ACHN (cell line): ENCODE measurements at places on chromosomes 6 and 20.

- no peak for DNase-seq
These were observed 203.4 kb upstream of the RIN2 start for GRCh38 chr20:19554666-19555065.

GRCh38 chr20:48750941-48751635 is 76.7 kb downstream of the PREX1 start:
- DNase-seq, result no peak

DNA sequence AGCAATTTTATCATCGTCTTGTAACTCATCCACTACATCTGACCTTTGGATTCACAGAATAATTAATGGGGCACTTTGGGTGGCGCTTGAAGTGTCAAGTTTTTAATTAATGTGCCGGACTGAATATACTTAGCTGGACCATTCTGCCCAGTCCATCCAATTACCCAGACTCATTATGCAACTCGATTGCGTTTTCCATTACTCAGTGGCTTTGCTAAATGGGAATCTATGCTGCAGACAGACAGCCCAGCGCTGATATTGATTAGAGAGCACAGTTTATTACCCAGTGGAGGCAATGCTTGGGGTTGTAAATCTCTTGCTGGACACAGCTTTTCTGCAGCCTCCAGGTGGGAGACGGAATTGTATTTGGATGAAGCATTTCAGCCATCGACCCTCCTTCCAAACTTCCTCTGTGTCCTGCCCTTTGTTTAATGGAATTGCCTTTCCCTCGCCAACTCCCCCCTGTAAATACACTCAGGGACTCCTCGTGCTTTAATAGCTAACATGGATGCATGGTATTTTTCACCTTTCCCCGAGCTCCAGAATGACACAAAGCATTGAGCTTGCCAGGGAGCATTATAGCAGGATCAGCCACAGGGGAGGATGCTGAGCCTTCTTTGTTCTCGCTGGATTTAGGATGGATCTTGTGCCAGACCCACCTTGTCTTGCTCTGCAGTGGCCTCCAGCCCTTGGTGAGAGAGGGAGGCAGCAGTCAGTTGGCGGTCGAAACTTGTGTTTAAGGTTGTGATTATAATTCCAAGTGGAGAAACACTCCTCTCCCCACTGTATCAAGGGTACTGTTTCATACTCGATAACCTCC is 59.7 kb downstream of the EDN3 start:
- DNase-seq, result no peak

GRCh38 chr6:151014404-151015100 is 149.1 kb downstream of the MTHFD1L start:
- peak; percentile 60 for DNase-seq

DNA sequence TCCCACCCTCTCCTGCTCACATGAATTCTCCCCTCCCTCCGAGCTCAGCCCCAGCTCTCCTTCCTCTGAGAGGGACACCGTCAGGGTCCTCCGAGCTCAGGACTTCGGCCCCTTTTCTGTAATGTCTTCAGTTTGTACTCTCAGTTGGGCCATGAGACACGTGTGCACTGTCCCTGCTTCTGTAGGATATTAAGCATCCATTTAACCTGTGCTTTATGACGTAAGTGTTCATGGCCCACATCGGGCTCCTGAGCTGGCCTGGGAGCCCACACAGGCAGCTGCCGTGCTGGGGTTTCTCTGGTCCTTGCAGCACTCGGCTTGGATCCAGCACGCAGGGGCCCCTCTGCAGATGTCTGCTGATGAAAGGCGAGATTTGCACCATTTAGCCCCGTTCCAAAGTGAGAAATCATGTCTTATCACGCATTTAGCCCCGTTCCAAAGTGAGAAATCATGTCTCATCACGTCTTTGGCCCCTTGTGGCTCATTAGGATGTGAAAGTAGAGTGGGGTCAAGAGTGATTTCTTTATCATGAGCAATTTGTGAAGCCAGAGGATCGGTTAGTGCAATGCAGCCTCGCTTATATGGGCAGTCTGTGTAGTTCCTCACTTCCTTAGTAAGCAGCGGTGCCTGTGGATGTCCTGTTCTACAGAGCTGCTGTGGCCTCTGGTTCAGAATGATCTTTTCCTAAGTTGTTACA is 25.3 kb downstream of the DUSP22 start:
- no peak for DNase-seq

DNA sequence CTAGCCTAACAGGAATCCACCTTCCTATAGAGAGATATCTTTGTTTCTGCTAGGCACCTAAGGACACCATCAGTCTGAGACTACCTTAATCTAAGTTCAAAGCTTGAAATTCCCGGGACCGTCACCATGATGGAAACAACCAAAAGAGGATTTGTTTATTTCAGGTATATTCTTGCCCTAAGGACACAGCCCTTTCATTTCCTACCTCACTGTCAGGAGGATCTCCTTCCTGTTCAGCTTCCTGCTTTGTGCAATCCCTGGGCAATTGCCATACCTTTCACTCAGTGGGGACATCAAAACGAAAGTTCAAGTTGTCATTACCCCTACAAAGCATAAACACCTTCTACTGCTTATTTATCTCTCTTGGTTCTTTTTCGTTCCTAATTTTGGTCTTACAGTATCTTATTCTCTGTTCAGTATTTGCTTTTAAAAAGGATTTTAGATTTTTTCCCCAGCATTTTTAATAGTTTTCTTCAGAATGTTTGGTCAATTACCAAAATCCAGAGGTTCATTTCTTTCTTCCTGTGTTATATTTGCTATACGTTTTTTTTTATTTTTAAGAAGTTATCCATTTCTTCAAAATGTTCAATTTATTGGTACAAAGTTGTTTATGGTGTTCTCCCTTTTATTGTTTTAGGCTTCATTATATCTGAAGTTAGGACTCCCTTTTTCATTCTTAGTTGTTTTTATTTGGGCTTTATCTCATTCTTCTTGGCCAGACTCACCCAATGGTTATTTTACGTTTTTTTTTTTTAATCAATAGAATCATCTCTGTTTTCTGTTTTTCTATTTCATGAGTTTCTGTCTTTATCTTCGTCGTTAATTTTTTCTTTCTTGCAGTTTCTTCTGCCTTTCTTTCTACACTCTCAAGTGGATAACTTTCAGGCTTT is 13.0 kb upstream of the TBPL1 start:
- no peak for DNase-seq

DNA sequence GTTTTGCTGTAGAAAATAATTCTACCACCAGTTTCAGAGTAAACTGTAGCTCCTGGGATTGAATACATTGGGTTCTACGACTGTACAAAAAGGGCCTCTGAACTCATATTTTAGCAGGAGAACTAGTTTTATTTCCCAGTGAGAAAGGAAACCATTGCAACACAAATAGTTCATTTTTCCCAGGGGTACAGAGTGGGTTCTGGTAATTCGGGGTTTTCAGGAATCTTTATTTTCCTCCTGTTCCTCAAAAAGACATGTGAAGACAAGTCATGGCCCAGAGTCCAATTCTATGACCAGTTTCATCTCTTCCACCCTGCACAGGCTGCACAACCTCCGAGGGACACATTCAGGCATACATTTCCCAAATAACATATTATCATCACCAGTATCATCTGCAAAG is 222.1 kb downstream of the HIVEP2 start:
- DNase-seq, result no peak

DNA sequence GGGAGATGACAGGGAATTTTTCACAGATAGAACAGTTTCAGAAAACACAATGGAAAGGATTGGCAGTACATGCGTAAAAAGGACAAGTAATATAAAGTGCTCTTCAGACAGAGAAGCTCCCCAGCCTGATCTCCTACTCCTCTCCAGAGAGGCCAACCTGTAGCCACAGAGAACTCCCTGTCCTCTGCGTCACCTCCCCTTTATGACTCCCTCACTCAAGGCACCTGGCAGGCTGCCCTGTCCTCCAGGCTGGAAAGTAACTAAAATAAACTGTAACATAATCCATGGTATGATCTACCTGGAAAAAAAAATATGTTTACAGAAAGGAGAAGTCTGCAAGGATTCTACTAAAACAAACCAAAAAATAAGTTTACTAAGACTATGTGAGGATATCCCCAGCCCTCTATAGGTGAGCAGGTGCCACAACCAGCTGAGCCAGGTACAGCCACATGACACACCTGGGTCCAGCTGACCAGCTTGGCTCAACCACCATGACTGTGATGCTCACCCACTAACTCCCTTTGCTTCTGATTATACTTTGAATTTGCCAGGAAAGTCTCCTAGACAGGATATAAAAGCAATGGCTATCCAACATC is 29.2 kb downstream of the MBOAT1 start:
- no peak for DNase-seq

GRCh38 chr6:111485342-111485741 is 2.3 kb upstream of the REV3L start:
- DNase-seq, result no peak

- peak; percentile 86 for DNase-seq
These were observed 884.4 kb downstream of the PHF3 start for GRCh38 chr6:64520050-64520449.

- DNase-seq, result no peak
These were observed 23.7 kb downstream of the MOCS3 start for GRCh38 chr20:50982363-50982762.

- peak; percentile 9 for DNase-seq
These were observed 862 bp upstream of the SOBP start for GRCh38 chr6:107488875-107489635.

DNA sequence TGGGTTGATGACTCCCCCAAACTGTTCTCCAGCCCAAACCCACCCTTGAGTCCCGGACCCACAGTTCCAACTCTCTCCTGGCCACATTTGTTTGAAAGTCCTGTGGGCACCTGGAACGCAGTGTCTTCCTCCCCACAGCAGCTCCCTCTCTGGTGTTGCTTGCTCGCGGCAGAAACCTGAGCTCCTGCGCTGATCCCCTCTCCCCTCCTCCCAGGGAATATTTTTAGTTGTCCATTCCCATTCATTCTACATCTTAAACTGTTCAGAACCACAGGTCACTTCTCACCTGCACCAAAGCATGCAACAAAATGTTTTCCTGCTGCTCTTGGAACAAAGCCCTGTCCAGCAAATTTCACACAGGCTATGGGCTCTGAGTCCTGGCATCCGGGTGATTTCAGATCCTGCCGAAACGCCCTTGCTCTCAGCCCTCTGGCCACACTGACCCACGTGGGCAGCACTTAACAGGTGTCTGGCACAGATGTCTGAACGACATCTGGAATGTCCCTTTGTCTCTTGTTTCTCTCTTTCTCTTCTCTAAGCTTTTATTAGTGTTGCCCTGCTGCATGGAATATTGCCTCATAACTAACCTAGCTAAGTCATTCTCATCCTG is 27.0 kb upstream of the PMEPA1 start:
- DNase-seq, result no peak

- no peak for DNase-seq
These were observed 117.8 kb upstream of the CST7 start for GRCh38 chr20:24831232-24831631.

DNA sequence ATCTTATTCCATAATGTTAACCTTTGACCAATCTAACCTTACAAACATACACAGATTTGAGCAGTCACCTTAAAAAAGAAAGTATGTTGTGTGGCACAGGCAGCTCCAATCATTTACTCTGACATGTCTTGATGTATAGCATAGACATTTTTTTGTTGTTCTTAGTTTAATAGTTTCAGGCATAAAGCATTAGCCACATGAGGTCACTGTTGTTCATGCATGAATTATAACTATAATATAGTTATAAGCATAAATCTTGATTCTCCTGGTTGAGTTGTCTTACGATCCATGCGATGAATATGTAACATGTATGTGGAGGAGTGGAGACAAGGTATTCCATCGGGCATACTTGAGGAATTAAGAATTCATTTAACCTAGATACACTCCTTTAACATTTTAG is 26.1 kb upstream of the NKAIN2 start:
- peak; percentile 2 for DNase-seq

DNA sequence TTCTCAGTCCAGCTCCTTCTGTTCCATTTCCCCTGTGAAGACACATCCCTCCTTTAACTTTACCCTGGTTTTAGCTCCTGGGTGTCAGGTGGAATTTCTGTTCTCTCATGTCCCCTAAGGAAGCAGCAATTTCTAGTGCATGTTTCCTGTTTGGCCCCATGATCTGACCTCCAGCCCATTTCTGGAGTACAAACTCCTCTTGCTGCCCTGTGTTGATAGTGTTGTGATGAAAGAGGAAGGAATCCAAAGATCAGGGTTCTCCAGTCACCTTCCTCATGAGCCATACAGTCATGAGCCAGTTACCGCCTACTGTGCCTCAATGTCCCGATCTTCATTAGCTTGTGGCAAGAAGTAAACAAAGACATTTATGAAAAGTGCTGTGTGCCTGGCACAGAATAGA is 97.4 kb downstream of the PHACTR1 start:
- DNase-seq, result no peak

GRCh38 chr6:21109391-21110178 is 484.0 kb upstream of the SOX4 start:
- DNase-seq, result peak; percentile 51

DNA sequence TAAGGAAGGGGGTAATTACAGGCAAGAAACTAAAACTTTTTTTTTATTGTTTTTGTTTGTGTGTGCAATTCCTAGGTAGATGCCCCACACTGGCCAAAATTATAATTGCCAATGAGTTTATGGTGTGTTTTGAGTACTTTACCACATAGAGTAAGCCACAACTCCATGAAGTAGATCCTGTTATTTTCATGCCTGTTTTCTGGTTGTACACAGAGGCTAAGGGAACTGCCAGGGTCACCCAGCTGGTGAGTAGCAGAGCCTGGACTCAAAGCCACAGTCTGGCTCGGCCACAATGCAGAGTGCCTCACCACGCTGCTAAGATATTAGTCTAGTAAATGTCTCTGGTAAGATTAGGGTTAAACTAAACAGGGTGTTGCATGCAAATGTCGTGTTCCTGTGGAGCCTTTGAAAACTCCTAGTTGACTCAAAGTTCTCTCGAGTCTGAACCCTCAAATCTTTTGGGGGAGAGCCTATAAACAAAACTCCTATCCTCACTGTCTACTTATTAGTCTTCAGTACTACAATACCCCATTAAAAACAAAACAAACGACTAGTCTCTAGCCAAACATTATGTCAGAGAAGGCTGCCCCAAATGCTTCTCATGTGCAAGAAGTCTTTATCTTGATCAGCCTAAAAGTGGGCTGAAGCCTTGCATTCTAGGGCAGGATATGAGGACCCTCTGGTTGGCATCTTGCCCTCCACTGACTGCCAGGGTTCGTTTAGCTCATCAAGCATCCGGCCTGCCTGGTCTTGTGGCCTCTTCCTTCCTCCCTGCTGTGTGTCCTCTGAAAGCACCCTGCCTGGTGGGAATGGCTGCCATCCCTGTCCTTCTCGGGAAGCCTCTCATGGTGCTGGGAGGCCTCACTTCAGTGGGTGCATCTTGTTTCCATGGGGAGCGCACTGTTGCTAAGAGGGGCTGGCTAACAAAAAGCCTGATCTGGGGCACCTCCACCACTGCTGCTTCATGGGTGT is 4.2 kb downstream of the DUSP22 start:
- no peak for DNase-seq

DNA sequence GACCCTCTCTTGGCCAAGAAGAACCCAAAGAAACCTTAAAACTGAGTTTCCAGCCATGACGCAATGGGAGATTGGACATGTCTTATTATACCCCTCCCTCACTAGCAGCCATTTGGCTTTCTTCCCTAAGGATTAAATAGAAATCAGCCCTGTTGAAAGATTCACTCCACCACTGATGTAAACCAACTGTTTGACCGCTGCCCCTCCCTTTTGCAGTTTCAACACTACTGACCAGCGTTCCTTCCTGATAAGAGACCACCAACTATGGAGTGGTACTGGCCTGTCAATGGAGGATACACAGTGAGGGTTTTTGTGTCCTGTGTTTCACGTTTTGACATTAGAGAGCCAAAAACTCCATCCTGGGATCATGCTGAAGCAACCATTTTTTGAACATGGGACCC is 53.2 kb upstream of the CD2AP start:
- DNase-seq, result no peak
